Stimulated activated CD4-positive, alpha-beta T cell treated with anti-CD3 and anti-CD28 coated beads, TNF-alpha, amount 100 ng/mL, for 4 hours (primary cell): ENCODE measurements at places on chromosomes 1 and 21.

GRCh38 chr1:24584171-24584647 is 28.3 kb downstream of the NCMAP start:
- DNase-seq = no peak

DNA sequence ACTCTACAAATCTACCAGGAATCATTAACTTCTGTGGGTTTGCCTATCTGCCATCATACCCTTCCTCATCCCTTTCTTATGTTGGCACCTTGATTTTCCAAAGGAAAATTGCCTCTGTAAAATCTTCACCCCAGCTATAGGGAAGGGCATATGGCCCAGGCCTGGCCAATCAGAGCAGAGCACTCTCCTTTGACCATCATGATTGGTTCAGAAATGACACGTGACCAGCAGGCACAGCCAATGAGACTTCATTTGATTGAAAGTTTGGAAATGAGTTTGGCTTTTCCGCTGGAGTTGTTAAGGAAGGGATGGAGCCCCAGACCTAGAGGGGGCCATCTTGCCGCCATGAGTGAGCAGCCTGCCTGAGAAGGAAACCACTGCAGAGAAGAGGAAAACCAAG is 35.1 kb upstream of the IFFO2 start:
- no peak for DNase-seq

DNA sequence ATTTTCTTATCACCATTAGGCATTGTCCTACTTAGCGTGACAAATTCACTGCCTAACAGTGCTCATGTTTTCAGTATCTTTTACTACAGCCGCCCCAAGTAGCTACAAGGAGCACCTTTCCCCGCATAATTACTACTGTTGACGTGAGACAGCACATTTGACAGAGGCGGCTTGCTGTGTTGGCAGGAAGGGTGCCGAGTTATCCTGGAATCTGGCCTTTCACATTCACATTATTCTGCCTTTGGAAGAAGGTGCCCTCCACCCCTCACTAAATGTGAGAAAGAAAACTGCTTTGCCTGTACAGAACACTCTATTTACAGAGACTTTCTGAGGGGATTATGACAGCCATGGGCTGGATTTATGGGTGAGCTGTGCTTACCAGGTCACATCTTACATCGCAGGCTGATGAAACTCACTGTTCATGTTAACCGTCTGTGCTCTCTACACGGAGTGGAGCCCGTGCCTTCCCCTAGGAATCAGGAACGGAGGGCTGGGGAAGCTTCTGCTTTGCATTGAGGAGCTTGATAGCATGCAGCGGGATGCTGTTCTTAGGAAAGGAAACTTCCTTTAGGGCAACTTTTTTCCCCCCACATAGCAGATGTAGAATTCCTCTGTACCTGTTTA is 148.0 kb upstream of the ZRANB2 start:
- no peak for DNase-seq

DNA sequence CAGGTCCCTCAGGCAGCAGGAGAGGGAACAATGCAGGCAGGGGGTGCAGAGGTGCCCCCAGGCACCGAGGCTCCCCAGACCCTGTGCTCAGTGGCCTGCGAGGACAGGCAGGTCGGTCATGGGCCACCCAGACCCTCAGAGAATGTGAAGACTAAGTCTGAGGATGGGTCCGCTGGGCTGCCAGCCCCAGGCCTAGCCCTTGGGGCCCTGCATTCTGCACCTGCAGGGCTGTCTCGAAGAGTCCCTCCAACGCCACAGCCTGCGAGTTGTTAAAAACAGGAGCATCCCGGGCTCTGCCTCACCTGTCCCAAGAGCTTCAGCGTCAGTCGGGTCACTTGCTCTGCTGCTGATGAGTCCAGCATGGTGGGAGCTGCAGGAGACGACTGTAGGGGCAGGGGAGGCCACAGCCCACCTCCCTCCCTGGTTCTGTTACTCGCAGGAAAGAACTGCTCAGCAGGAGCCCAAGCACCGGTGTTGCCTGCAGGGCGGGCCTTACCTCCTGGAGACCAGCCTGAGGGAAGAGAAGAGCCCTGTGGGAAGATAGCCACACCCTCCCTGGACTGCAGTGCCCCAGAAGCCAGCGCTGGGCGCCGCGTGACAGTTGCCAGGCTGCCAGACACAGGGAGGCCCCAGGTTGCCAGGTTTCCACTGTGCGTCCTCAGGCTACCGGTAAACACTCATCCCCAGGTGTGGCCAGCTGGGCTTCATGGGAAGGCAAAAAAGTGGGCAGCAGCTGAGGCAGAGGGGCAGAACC is 5.8 kb downstream of the C21orf58 start:
- no peak for DNase-seq

GRCh38 chr1:78060857-78061563 is 15.2 kb downstream of the GIPC2 start:
- DNase-seq = no peak

DNA sequence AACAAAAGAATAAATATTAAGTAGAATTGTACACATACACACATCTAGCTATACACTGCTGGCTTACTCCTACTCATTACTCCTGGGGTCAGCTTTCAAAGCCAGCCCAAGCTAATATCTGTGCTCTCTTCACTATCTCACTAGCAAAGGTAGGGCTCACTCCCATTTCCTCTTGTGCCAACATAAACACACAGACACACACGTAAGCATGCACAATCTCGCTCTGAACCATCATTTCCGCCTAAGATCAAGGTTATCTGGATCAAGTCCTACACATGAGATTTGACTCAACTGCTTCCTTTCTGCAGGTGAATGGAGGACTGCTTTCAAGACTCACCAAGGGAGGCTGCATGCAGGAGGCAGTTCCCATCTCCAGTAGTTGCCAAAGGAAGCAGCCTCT is 28.8 kb upstream of the MTMR11 start:
- no peak for DNase-seq

- no peak for DNase-seq
Measured at GRCh38 chr1:53835491-53835890, 2.6 kb downstream of the NDC1 start.

DNA sequence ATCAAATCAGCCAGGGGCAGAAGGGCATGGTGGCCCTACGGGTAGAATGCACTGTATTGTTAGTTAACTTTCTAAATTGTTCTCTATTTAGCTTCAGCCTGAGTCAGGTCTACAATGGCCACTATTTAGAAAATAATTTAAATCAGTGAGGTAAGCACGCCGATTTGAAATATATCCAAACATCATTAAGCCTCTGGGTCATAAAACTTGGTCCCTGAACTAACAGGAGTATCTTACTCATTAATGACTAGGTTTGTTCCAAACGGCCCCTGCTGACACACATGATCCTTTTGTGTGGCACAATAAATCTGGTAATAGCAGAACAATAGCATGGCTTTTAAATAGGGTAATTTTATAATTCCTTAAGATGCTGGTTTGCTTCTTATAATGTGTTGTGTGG is 48.4 kb downstream of the STX6 start:
- DNase-seq = no peak

- DNase-seq = no peak
Measured at GRCh38 chr1:32125313-32125712, 17.5 kb downstream of the KPNA6 start.

- no peak for DNase-seq
Measured at GRCh38 chr21:35652872-35653271, 407.5 kb downstream of the SETD4 start.

- no peak for DNase-seq
Measured at GRCh38 chr1:117289316-117289870, 77.9 kb upstream of the MAN1A2 start.

GRCh38 chr1:158203693-158204457 is 23.2 kb downstream of the CD1D start:
- DNase-seq = no peak

- DNase-seq = no peak
Measured at GRCh38 chr1:162319493-162320175, 57.0 kb downstream of the SPATA46 start.
